Activated naive CD8-positive, alpha-beta T cell treated with anti-CD3 and anti-CD28 coated beads, Interleukin-2, amount 50 U/mL, for 24 hours (primary cell): ENCODE measurements at places on chromosomes 4 and X.

- no peak for DNase-seq
Observed at GRCh38 chr4:19684084-19684483, 567.6 kb upstream of the SLIT2 start.

- DNase-seq = peak; percentile 30
Observed at GRCh38 chrX:136754651-136755050, 26.1 kb downstream of the ARHGEF6 start.

GRCh38 chr4:38684271-38684670 is 20.3 kb downstream of the KLF3 start:
- DNase-seq = no peak

DNA sequence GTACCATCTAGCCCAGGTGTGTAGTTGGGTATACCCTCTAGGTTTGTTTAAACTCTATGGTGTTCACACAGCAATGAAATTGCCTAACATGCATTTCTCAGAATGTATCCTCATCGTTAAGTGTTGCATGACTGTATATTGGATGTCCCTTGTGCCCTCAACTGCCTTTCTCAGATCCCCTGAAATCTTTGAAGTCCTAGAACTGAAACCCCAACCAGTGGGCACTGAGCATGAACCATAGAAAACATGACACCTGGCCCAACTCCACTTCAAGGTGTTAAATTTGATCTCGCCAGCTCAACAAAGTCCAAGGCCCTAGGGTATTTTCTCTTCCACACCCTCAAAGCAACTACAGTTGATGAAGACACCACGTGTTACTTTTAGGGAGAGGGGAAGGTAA is 35.6 kb downstream of the GPR143 start:
- DNase-seq = no peak

GRCh38 chr4:152029631-152030030 is 268.8 kb upstream of the GATB start:
- DNase-seq = no peak
